GM18507 (cell line): ENCODE measurements at places on chromosomes 5 and 9.

GRCh38 chr5:56328753-56329560, 95.8 kb upstream of the ANKRD55 start:
- no peak for DNase-seq

DNA sequence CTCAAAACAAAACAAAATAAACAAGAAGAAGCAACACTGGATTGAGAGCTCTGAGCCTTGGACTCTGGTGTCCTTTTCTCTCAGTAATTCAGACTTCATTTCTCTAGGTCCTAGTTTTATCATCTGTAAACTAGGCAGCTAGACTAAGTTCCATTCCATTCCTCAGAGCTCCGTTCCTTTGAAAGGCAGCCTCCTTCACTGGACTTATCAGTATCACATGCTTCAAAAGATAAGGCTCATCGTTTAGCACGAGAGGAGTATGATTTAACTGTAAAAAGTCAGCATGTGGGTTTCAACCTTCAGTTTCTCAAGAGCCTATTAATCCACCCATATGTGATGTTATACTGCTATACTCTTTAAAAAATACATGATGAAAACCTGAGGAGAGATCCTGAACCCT, 1.6 kb downstream of the ATP10B start:
- DNase-seq, result no peak

DNA sequence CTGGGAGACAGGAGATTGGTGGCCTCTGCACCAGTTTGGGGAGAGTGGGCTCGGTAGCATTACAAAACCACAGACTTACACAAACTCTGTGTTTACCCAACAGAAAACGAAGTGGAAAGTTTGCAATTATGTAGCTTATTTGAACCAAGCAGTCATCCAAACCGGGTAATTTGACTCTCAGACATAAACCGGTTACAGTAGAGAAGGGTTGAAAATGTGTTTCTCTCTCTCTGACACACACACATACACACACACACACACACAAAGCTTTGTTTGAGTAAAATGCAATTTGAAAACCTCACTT, 97.1 kb upstream of the ZNF608 start:
- no peak for DNase-seq

GRCh38 chr9:10434412-10434811, 178.4 kb downstream of the PTPRD start:
- DNase-seq, result no peak

GRCh38 chr5:141597394-141597793, 21.4 kb downstream of the DIAPH1 start:
- DNase-seq, result no peak

DNA sequence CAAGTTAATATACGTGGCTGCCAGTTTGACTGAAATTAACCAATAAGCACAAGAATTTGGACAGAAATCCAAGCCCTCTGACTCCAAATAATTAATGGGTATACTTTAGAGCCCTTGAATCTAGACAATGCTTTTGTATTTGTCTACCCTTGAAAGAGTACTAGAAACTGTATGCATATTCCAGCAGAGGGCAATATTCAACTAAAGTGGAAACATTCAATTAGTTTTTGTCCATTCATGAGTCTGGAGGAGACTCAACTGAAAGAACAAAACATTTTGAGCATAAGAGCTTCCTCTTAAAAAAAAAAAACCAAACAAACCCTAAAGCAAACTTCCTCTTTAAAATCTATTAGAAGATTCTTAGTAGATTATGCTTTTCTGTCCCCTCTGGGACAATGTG, 157.8 kb downstream of the ARHGEF28 start:
- DNase-seq, result no peak

GRCh38 chr5:21823076-21823574, 1030.0 kb downstream of the CDH12 start:
- no peak for DNase-seq

DNA sequence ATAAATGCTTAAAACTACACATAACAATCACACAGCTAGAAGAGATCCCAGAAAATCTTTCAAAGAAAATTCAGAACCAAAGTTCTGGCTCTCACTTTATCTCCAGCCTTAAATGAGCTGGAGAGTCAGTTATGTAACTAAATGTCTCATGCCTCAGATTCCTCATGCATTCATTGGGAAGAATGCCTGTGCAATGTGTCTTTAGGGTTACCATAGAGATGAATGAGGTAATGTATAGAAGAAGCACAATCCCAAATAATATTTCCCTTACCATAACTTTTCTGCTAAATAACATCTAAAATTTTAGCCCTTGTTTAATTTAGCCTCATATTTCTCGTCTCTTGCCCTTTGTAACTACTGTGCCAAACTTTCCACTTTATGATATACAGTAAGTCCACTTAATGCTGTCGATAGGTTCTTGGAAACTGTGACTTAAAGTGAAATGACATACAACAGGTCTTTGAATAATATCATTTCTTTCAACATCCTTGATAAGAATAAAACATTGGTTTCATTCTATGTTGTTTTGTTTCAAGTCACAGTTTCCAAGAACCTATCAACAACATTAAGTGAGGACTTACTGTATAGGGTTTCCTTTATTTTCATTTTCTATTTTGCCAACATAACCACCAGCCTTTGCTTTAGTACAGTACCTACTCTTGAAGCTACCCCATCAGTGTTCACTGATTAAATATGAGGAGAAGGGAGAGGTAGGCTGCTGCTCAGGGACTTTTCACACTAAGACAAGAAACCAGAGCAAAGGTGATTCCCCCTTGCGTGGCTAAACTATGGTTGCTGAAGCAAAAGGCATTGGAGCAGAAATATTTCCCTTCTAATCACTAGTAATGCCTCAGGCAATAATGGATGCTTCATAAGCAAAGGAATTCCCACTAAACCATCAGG, 295.7 kb upstream of the PTGER4 start:
- DNase-seq, result no peak

- DNase-seq, result no peak
These were observed 2.7 kb upstream of the LCN12 start for GRCh38 chr9:136949239-136949816.

GRCh38 chr9:95954940-95955339, 79.4 kb downstream of the ERCC6L2 start:
- DNase-seq, result no peak

DNA sequence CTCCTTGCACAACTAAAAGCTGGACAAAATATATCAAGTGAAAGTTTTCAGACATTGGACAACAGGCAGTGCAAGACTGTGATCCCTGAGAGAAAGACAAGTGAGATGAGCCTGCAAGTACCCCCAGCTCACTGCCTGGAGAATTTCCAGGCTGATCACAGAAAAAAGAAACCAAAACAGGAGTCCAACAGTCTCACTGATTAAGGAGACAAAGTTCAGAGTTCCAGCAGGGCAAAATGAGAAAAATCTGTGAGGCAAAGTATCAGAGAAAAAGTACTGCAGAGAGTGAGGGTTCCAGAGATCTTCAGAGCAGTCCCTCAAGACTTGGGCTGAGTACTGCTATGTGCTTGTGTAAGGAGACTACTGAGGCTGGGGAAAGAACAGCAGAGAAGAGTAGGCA, 56.0 kb upstream of the PRSS3 start:
- no peak for DNase-seq

- no peak for DNase-seq
These were observed 1342.4 kb upstream of the DMAC1 start for GRCh38 chr9:9142001-9142400.

DNA sequence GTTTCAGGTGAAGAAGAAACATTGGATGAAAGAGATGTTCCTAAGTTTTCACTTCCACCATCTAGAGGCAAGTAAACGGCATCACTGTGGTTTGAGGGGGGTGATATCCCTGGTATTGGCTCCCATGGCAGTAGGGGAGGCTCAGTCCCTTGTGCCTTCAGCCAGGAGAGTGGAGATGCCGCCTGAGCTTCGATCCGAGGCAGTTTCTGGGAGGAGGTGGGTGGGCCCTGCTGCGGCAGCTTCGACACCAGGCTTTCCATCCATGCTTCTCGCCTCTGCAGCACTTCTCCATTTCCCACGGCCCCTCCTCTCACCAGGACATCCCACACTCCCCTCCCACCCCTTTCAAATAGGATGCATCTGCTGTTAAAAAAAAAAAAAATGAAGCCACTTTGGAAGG, 258.3 kb downstream of the GADD45G start:
- no peak for DNase-seq

DNA sequence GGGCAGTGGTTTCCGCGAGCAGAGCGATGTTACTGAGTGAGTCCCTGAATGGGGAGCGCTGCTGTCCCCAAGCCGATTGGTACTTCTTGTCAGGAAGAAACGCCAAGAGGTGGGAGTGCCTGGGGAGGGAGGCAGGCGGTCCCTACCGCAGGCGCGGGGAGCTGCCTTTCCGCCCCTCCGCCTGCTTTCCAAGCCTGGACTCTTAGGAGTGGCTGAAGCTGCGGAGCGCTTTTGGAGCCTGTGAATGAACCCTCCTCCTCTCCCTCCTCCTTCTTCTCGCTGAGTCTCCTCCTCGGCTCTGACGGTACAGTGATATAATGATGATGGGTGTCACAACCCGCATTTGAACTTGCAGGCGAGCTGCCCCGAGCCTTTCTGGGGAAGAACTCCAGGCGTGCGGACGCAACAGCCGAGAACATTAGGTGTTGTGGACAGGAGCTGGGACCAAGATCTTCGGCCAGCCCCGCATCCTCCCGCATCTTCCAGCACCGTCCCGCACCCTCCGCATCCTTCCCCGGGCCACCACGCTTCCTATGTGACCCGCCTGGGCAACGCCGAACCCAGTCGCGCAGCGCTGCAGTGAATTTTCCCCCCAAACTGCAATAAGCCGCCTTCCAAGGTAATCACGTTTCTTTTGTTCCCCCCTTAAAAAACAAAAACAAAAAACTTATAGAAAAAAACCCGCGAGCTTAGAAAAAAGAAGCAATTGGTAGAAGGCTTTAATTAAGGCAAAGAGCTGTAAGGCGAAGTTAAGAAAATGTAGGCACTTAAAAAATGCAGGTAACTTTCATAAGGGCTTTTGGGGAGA, at the start of gene VCAN:
VCAN (plus strand) TSS at position 340 of the 808 bp plus-strand sequence. CDS start 11,775 bp downstream, outside the sequence.
- no peak for DNase-seq

GRCh38 chr9:88791105-88791805, 200.0 kb upstream of the S1PR3 start:
- no peak for DNase-seq

DNA sequence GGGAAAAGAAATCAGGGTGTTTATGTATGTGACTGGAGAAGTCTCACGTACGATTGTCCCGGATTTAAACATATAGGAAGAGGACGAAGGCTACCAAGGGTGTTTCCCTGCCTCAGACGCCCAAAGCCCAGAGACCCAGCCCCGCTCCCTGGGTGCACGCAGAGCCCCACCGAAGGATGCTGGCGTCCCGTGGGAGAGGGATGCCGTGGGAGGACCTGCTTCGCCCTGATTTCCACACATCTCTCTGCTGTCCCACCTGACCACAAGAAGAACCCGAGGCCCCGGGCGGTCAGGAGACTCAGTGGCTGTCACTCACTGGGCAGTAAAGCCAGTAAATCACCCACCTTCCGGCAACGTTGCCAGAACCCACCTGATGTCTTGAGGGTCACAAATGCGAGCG, 211.8 kb upstream of the TBCA start:
- DNase-seq, result no peak

DNA sequence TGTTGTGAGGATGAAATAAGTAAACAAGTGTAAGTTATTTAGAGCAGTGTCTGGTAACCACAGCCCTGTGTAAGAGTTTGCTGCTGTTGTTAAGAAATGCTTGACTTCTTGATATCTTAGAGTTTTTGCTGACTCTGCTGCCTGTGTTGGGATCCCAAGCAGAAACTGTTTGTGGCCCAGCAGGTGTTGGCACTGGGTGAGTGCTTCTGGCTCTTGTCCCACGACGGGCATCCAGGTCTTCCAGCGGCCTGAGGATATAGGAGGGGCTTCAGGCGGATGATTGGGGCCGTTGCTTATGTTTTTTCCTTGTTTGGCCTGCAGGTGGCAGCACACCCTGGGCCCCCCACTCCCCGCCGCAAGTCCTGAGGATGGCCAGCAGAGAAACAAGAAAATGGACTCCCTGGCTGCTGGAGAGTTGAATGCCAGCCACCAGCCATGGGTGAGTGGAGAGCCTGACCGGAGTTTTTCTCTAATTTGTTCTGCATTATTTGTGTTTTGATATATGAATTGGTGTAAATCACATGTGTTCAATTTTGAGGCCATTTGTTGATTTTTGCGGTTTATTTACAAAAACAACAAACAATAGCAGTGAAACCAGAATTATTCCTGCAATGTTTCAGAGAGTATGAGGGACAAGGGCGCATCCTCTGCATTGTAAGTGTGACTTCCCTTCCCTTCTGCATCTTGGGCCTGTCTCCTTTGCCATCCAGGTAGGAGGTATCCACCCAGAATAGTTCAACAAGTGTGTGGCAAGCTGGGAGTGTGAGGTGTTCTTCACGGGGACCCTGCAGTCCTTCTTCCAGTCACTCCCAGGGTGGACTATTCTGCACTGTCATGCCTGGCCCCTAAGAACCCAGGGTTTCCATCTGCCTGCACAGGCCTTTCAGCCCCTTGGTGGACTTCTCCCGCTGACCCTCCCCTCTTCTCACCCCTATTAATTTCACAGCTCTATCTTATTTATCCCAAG, 50.3 kb downstream of the SLC22A5 start:
- DNase-seq, result no peak

DNA sequence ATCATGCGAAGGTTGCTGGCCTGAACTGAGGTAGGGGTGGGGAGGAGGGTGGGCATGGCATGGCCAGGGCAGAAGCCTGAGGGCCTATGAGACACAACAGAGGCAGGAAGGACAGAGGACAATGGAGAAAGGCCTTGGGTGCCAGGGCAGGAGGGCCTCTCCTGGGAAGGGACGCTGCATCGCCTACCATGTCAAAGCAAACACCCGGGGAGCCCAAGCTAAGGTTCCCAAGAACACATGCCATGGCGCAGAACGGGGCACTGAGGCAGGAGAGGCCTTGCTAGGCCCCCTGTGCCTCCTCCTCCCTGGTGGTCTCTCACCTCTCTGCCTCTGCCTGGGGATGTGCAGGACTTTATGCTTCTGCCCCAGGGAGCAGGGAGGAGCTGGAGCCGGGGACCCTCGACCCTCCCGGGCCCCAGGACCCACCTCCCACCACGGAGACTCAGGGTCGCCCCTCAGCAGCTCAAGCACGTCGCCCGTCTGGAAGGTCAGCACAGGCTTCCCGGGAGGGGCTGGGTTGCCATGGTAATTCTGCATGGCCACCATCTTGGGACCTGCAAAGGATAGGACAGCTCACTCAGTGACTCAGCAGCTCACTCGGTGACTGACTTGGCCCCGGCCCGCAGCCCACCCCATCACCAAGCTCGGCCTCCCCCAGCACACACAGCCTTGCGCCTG, 40.3 kb upstream of the SARDH start:
- DNase-seq, result no peak

DNA sequence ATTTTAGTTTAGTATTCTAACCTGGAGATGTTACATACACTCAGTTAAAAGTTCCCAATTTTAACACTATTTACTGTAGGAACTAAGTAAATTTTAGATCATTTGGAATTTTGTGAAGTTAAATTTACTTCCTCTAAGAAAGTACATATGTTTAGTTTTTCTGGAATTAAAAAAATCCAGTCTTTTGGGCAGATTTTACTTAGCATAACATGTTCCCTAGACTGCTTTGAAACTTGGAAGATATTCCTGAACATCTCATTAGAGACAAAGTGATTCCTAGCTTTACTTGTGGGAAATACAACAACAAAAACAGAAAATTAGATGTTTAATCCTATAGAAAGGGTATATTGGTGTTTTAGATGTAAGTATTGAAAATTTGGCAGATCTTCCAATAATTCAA, 930.0 kb upstream of the PTPRD start:
- no peak for DNase-seq

- DNase-seq, result no peak
These were observed 78.1 kb downstream of the EDIL3 start for GRCh38 chr5:84306601-84307000.
